ENCODE measurements at places on chromosomes 6 and 20.

DNA sequence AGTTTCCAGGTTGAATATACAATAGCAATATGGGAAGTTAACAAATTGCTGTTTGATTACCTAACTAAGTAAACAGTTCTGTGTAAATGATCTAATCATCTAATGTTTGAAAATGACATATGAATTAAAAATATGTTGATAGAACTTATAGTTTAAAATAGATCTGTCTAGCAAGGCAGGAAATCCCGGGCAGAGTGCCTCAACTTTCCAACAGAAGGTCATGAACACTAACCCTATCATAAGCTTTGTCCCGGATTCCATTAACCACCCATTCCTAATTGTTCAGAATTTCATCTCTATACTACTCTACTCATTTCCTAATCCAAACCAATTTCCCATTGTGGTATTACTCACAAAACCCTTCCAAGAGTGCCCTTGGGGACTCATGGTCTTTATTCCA is 10.2 kb downstream of the TAAR1 start:
- no peak for DNase-seq

DNA sequence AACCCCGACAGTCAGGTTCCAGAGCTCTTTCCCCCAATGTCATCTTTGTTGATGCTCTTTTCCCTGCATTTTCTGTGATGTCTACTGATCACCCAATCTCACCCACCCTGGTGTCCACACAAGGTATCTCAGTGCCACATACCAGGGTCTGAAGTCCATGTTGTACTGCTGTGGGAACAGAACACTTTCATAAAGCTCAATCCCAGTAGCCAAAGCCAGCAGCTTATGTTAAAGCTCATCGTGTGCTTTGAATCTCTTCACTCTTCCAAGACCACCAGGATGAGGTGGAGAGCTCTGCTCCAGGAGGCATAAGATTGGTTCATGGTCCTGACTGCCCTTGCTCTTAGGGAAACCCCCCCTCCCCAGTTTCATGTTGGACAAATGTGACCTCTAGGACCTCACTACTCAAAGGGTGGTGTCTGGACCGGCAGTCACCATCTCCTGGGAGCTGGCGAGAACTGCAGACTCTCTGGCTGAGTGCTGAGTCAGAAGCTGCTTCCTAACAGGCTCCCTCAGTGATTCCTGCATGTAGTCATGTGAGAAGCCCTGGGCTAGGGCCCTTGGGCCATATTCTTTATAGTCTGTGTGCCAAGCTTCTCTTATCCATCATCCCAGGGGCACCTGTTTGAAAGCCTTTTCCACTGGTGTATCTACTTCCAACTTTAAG is 13.4 kb upstream of the CPNE5 start:
- DNase-seq = no peak

DNA sequence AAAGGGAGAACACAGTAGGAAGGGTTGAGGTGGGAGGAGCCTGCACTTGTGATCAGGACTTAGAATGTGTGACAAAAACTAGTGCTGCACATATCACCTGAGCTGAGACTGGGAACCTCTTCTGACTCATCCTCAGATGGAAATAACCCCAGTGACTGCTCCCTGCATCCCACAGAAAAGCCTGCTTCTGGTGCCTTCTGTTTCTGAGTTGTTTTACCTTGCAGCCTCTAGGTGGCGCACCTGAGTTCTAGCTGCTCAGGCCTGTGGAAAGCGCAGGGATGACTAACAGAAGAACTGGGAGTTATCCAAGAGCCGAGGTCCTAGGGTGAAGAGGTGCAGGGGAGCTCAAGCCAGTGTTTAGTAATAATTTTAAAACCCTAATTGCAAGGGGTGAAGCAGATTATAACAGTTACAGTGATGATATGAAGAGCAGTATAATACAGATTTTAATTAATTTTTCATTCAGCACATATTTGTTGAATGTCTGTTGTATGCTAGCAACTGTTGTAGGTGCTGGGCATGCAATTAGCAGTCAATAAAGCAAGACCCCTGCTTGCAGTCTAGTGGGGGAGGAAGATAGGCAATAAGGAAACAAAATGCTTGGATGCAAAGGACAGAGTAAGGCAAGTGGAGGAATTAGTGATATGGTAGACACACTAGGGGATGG is 302.5 kb downstream of the DHX35 start:
- no peak for DNase-seq

DNA sequence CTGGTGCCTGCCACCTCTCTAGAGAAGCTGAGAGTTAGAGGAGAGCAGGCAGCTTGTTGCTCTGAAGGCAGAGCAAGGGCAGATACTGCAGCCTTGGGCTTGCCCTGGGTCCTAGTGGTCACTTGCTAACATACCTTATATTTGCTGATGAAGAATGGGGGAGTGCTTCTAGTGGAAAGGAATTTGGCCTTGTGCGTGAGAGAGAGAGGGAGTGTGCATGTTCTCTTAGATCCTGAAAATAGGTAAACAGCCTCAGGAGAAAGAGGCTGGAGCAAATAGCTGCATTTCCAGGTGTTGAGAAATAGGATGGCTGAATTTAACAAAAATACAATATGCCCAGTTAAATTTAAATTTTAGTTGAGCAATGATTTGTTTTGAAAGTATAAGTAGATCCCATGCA is 724.5 kb upstream of the FLRT3 start:
- DNase-seq = no peak

DNA sequence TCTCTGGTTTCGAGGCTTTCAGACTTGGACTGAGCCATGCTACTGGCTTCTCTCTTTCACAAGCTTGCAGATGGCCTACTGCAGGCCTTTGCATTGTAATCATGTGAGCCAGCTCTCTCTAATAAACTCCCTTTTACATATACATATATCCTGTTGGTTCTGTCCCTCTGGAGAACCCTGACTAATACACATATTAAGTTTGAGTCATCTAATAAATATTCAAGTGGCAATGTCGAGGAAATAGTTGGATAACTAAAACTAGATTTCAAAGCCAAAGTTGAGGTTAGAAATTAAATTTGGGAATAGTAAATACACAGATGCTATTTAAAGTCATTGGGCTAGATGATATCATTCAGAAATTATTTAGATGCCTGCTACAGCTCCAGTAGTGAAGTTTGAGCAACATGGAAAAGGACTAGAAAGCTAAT is 1343.4 kb downstream of the GRIK2 start:
- DNase-seq = no peak

Data from activated T-helper 9 cell treated with anti-CD3 and anti-CD28 coated beads, Interleukin-2, amount 50 U/mL, for 16 hours (primary cell).